ENCODE measurements at places on chromosomes 6 and 20. TPM values are rescaled to one million over a fixed set of nuclear protein-coding genes. Genes with fewer than 3 reads are reported as not detected.

GRCh38 chr6:45880676-45881075 is 135.0 kb downstream of the CLIC5 start:
- DNase-seq, result no peak
- peaks cover 17% of the 10 kb centered on the region for H3K27me3 ChIP-seq
- no peaks in the 10 kb centered on the region for H3K36me3 ChIP-seq
- H3K4me1 ChIP-seq, result no peaks in the 10 kb centered on the region
- no peak overlapping the region for H3K27ac ChIP-seq

- no peak for DNase-seq
- H3K36me3 ChIP-seq, result no peaks in the 10 kb centered on the region
- H3K4me3 ChIP-seq, result no peak overlapping the region
- no peaks in the 10 kb centered on the region for H3K27me3 ChIP-seq
- no peaks in the 10 kb centered on the region for H3K4me1 ChIP-seq
Measured at GRCh38 chr6:97864826-97865225, 581.8 kb upstream of the MMS22L start.

DNA sequence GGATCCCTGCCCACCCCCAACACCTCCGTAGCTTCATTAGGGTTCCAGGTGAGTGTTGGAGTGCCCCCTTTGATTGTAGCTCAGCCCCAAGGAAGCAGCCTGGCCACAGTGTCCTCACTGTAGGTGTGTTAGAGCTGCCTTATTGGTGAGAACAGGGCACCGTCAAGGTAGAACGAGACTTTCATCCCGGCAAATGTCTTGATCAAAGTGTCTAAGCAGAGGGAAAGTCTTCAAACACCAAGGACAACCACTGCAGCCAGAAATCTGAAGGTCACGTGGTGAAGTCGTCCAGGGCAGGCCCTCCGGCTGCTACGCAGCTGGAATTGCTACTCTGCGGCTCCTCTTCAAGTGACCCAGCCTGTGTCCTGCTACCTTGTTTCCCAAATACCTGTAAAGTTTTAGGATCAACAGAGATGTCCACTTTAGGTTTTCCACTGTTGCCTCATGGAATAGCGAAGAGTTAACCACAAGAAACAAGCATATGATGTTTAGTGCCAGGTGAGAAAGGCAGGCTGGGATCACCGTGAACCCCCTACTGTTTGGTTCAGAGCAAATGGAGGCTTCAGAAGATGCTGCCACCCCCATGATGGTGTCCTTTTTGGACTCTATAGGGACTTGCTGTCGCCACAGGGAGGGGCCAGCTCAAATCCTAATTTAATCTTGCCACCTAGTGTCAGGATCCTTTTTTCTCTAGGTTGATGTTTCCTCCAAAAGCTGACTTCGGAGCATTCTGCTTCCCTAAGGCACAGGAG is 1.7 kb upstream of the DLL1 start:
- H3K27me3 ChIP-seq, result peaks cover 48% of the 10 kb centered on the region
- peak overlapping the region; percentile 25 for H3K4me3 ChIP-seq
- H3K36me3 ChIP-seq, result peaks cover 5% of the 10 kb centered on the region
- H3K27ac ChIP-seq, result no peak overlapping the region

- no peak overlapping the region for H3K27ac ChIP-seq
- H3K27me3 ChIP-seq, result peaks cover 85% of the 10 kb centered on the region
- DNase-seq, result no peak
- H3K4me1 ChIP-seq, result peaks cover 8% of the 10 kb centered on the region
- no peak overlapping the region for H3K4me3 ChIP-seq
Measured at GRCh38 chr20:675033-675452, 559 bp downstream of the SCRT2 start.

DNA sequence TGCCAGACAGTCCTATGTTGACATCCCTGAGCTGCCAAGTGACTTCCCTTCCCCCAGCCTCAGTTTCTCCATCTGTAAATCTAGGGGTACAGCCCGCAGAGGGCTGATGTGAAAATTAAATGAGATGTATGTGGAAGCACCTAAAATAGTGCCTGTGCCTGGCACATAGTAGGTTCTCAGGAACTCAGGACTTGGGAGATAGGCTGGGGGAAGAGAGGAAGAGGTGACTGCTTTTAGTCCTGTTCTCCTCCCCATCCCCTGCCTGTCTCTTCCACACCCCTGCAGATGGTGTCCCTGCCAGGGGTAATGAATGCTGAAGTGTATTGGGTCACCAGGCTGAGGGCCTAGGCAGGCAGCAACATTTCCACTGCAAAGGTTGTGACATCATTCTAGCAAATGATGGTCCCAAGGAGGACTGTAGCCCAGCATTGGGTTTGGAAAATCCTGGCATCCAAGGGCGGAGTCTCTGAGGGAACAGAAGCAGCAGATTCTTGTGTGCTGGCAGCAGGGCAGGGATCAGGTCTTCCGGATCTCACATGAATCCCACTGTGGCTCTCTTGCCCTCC is 1.8 kb downstream of the SNPH start:
- DNase-seq, result no peak
- H3K4me3 ChIP-seq, result no peak overlapping the region
- peaks cover 6% of the 10 kb centered on the region for H3K36me3 ChIP-seq
- H3K27ac ChIP-seq, result peak overlapping the region; percentile 28

- no peak overlapping the region for H3K4me3 ChIP-seq
- no peak for DNase-seq
- H3K4me1 ChIP-seq, result peaks cover 62% of the 10 kb centered on the region
Measured at GRCh38 chr6:30497714-30498113, 8.4 kb downstream of the HLA-E start.

GRCh38 chr6:3848380-3848779 is 793 bp upstream of the FAM50B start:
- peaks cover 21% of the 10 kb centered on the region for H3K36me3 ChIP-seq
- H3K4me3 ChIP-seq, result peak overlapping the region; percentile 74
- H3K4me1 ChIP-seq, result peaks cover 7% of the 10 kb centered on the region
- DNase-seq, result no peak
- H3K27me3 ChIP-seq, result no peaks in the 10 kb centered on the region

GRCh38 chr6:6686748-6687601 is 98.5 kb downstream of the LY86 start:
- no peaks in the 10 kb centered on the region for H3K27me3 ChIP-seq
- no peak overlapping the region for H3K4me3 ChIP-seq
- H3K36me3 ChIP-seq, result no peaks in the 10 kb centered on the region
- peak; percentile 8 for DNase-seq

DNA sequence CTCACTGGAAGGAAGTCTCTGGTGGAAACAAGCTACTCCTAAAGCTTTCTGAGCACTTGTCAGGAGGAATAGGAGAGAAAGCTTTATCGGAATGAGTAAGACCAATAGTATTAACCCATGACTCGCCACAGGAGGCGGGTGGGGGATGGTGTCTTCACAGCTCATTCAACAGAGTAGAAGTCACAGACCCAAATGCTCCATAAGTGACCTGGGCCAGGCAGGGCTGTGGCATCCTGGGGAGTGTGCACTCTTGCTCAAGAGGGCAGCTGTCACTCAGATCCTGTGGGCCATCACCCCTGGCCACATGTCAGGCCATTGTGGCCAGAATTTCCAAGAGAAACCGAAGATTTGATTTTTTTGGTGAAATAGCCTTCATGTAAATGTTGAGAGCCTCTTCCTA is 116.0 kb downstream of the SYCP2 start:
- H3K36me3 ChIP-seq, result no peaks in the 10 kb centered on the region
- no peaks in the 10 kb centered on the region for H3K4me1 ChIP-seq
- DNase-seq, result no peak
- H3K4me3 ChIP-seq, result no peak overlapping the region
- H3K27ac ChIP-seq, result no peak overlapping the region
- peaks cover 6% of the 10 kb centered on the region for H3K27me3 ChIP-seq

DNA sequence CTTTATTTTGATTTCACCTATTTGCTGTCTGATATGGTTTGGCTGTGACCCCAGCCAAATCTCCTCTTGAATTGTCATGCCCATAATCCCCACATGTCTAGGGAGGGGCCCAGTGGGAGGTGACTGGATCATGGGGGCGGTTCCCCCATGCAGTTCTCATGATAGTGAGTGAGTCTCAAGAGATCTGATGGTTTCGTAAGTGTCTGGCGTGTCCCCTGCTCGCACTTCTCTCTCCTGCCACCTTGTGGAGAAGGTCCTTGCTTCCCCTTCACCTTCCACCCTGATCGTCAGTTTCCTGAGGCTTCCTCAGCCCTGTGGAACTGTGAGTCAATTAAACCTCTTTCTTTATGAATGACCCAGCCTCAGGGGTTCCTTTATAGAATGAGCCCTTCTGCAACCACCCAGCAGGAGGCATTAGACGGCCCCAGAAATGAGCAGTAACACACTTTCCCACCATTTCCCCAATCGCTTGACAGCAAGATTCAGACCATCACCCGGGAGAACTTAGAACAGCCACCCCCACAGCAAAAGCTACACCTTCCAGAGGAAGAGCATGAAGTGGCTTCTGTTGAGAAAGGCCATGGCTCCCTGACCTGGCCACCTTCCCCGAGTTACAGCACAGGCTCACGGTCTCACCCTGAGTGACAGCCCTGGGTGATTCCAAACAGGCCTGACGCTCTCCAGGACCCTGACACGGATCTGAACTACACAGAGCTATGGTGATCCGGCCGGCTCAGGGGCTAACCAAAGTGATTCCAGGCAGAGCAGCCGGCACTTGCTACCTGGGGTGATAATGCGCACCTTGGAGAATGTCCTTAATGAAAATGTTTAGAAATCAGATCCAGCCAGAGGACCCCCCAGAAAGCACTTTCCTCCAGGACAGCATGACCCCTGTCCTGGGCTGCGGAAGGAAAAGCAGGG is 131.2 kb upstream of the CDH4 start:
- no peak overlapping the region for H3K4me3 ChIP-seq
- H3K36me3 ChIP-seq, result no peaks in the 10 kb centered on the region
- DNase-seq, result peak; percentile 36

Gene DSP
- total RNA-seq, result 0.16 TPM

Gene HLA-G
- 1.4 TPM for total RNA-seq

Gene TMC2
- not detected for total RNA-seq

Gene ZSCAN31
- total RNA-seq, result 2.5 TPM

Gene ILRUN
- 46.1 TPM for total RNA-seq

Gene PPP1R3D
- 4.2 TPM for total RNA-seq
